ENCODE measurements at places on chromosomes 2 and 18.

- no peak for DNase-seq
These were observed 734.0 kb upstream of the CDH7 start for GRCh38 chr18:65016631-65017371.

- DNase-seq: no peak
These were observed 210.1 kb downstream of the NDUFA10 start for GRCh38 chr2:239814861-239815601.

DNA sequence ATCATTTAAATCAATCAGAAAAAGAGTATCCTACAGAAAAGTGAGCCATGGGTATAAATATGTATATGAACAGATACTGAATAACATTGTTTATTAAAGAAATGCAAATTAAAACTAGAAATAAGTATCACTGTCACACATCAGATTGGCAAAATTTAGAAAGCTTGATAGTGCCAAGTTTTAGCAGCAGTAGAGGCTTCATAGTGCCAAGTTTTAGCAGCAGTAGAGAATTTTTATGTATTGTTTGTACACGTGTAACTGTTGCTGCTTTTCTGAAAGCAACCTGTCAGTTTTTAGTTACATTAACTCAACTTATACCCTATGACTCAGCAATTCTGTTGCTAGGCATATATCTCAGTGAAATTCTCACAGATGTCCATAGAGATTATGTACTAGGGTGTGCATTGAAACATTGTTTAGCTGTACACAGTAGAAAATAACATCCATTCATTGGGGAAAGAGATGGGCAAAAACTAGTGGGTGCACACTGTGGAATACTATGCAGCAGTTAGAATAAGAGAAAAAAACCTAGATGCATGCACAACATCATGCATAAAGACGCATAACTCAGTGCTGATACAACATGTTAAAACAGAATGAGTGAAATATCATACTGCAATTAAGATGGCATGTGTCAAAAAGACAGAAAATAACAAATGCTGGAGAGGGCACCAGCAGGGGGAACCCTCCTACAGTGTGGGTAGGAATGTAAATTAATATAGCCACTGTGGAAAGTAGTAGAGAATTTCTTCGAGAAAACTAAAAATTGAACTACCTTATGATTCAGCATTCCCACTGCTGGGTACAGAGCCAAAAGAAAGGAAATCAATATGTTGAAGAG lies 294.5 kb upstream of the NT5C1B start:
- peak; percentile 2 for DNase-seq

DNA sequence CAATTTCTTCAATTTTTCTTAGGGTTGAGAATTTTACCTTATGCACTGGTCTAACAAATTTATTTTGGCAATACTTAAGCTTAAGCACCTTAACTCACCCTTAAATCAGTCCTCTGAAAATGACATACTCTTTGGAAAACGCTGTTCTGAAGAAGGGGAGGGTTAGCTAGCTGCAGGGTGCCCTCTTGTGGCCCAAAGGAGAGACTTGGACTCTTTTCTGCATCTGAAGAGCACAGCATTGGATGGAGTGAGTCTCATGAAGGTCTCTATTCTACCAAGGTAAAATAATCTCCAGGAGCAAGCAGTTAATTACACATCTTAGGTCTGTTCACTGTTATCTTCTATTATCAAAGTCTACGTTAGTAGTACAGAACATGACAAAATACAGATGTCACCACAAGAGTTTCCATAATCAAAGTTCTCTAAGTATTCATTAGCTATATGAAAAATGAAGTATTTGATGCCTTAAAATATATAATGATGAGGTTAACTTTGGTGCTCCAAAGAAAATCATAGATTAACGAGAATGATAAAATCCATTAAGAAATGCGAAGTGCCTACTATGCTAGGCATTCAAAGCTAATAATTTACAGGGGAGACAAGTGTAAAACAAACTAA lies 24.4 kb downstream of the PUM2 start:
- DNase-seq: peak; percentile 56

DNA sequence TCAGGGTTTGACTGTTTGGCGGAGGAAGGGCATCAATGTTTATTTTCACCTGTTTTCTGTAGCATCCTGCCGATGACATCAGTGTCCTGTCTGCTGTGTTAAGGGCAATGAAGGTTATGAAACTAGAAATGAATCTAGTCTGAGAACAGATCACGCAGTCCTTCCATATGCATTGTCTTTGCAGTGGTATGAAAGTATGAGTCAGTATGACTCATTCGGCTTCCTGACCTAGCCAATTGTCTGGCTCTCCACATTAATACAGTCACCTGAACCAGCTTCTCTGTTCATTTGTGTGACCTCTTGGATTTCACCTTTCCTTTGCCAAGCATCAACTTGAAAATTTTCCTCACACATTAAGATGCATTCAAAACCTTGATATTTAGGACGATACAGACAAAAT lies 353.8 kb downstream of the RND3 start:
- DNase-seq: no peak

DNA sequence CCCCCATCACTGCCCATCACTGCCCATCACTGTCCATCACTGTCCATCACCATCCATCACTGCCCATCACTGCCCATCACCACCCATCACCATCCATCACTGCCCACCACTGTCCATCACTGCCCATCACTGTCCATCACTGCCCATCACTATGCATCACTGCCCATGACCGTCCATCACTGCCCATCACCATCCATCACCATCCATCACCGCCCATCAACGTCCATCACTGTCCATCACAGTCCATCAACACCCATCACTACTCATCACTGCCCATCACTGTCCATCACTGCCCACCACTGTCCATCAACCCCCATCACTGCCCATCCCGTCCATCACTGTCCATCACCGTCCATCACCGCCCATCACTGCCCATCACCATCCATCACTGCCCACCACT lies 57.8 kb upstream of the OTOS start:
- no peak for DNase-seq

DNA sequence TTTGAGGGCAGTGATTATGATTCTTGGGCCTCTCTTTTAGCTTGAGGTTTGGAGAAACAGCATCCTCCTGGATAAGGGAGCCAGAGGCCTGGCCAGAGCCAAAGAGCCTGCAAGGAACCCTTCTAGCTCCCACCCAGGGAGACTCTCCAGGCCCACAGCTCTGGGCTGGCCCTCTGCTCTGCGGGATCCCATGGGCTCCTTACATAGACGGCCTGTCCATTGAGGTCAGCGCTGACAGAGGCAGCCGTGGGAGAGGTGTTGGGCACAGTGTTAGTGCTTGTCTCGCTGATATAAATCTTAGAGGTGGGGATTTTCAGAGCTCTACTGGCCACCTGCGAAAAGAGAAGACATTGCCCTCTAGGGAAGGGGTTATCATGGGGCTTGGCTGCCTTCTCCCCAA lies 67.2 kb downstream of the XDH start:
- no peak for DNase-seq

DNA sequence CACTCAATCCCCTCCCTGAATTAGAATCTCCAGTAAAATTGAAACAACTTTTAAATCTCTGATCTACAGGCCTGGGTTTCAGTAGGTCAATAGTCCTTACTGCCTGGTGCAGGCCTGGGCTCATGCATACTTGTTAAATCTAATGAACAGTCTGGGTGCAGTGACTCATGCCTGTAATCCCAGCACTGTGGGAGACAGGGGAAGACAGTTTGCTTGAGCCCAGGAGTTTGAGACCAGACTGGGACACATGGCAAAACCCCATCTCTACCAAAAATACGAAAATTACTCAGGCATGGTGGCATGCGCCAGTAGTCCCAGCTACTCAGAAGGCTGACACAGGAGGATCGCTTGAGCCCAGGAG lies 94.7 kb upstream of the SP3 start:
- DNase-seq: no peak

- peak; percentile 59 for DNase-seq
These were observed 59.5 kb downstream of the PUM2 start for GRCh38 chr2:20291106-20291564.

DNA sequence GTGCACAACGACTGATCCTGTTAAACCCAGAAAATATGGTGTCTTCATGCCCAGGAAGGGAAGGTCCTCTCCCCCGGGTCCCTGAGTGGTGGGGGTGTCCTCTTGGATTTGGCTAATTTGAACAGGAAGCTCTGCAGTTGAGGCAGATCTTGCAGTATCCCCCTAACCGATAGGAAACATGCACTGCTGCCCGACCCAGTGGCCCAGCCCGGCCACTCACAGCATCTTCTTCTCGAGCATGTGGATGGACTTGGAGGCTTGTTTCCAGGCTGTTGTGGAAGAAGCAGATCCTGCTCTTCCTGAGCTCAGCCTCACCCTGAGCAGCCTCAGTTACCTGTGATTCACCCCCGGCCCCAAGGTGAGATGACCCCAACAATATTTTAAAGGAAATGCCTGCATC lies 46.4 kb upstream of the ASB1 start:
- DNase-seq: no peak
